Stimulated activated CD8-positive, alpha-beta memory T cell treated with anti-CD3 and anti-CD28 coated beads, Interleukin-4, amount 100 ng/mL, for 24 hours (primary cell): ENCODE measurements at places on chromosomes 3 and 15.
A peak's percentile ranks its signal among the peaks of the same experiment; 100 is the strongest.

GRCh38 chr15:80693682-80694610, 1.2 kb upstream of the ABHD17C start:
- no peak for DNase-seq

GRCh38 chr3:73592154-73593144, 32.3 kb downstream of the PDZRN3 start:
- DNase-seq, result no peak

DNA sequence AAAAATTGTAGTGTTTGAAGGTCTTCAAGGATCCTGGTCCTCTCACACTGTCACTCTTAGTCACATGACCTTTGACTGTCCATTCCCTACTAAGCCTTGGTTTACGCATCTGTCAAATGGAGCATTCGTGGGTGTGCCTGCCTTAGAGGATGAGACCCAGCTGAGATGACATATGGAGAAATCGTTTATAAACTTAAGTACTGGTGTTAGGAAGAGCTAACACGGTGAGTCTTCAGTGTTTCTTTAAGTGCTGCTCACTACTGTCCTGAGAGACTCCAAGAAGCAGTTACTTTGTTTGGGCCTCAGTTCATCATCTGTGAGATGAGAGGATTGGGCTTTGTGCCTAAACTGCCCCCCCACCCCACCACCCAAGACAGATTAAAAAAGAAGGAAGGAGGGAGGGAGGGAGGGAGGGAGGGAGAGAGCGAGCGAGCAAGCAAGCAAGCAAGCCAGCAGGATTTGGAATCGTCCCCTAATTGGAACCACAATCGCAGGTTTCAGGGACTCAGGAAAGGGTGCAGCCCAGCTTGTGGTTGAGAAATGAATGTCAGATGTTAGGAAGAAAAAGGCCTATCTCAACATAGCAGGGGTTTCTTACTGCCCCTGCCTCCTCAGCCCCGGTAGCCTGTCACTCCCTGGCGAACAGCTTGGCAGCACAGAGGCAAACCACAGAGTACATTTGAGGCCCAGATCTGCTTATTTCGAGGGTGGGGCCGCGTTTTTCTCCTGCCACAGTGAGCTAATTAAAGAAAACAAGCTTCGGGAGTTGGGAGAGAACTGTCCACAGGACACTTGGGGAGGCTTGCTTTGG, 32.7 kb downstream of the SMAD3 start:
- DNase-seq, result no peak

DNA sequence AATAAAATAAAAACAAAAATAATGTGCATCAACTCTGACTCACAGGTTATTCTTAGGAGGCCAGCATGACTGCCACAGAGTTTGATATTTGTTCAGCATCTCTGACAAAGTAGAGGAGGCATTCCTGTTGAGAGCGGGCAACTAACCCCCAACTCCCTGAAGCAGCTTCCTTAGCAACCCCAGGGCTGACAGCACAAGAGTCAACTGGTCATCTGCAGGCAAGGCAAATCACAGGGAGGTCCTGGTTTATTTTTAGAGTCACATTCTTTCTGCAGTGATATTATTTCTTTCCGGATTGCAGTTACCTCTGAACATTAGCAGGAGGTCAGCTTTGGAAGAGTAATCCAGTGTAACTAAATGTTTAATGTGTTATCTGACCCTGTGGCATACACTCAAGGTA, 273.0 kb downstream of the PLCL2 start:
- no peak for DNase-seq

DNA sequence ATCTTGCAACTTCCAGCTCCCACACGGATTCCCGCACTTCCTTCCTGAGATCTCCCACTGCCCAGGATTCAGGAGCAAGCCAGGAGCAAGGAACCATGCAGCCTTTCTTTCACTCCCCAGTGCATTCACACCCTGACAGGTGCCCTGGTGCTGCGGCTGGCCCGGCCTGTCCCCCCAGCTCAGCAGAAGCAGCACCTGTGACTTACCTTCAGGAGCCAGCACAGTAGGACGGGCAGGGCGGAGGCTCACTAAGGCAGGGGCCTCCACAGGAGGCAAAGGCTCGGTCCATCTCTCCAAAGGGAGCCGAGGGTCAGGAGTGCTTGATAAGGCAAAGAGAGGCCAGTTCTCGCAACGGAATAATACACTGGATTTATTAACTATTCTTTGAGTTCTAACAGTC, 4.8 kb downstream of the ANKRD63 start:
- DNase-seq, result no peak

GRCh38 chr15:55681631-55682030, 61.3 kb downstream of the PRTG start:
- DNase-seq, result no peak

DNA sequence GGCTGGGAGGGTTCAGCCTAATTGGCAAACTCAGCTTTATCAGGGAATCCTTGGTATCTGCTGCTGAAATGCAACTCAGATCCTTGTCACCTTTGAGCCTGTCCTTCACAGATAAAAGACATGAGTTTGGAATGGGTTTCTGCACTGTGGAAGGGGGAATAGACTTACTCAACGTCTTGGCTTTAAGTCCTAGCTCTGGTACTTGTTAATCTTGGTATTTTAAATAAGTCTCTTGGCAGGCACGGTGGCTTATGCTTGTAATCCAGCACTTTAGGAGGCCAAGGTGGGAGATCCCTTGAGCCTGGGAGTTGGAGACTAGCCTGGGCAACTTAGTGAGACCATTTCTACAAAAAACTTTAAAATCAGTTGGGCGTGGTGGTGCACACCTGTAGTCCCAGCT, 55.1 kb upstream of the ATOSA start:
- DNase-seq, result no peak

- no peak for DNase-seq
These were observed 156.0 kb downstream of the CACNA1D start for GRCh38 chr3:53650424-53650823.

DNA sequence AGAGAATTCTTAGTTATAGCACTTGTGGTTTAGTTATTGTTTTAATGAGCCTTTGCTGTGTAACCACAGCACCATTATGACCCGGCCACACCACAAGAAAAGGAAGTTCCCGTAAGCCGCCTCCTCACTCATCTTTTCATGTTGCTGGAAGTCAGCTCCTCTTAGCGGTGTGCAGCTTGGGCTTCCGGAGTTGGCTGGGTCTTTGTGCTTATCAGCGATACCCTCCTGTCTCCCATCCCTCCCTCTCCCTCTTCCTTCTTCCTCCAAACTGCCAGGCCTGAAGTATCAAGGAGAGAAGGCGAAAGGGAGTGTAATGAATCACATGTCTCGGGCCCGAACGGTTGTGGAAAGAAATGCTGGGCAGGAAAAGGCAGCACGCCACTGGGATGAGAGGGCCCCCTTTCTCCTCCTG, 353.5 kb downstream of the MCTP2 start:
- peak; percentile 22 for DNase-seq

DNA sequence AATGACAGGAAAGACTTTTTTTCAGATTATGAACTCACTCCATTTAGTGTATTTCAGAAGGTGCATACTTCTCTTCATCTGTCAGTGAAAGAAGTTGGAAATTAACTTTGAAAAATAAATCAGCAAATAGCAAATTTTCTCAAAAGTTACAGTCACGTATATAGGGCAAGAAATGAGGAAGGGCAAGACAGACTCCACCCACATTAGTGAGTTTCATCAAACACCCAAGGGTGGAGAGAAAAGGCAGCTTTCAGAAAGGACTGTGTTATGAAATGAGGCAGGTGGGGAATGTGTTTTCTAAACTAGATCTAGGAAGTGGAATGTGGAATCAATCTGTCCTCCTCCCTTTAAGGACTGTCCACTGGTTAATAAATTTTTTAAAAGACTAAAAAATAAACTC, 2.9 kb downstream of the SLC22A13 start:
- DNase-seq, result no peak

DNA sequence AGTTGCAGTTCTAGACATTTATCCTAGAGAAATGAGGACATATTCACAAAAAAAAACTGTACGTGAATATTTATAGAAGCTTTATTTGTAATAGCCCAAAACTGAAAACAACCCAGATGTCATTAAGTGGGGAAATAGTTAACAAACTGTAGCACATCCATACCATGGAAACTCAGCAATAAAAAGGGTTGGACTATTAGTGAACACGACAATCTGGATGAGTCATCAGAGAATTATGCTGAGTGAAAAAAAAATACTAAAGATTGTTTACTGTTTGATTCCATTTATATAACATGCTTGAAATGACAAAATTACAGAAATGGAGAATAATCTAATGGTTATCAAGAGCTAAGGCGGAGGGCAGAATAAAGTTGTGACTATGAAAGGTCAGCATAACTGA, 59.5 kb downstream of the CPA3 start:
- no peak for DNase-seq

- DNase-seq, result no peak
These were observed 307.2 kb upstream of the NDN start for GRCh38 chr15:23994273-23994672.

- DNase-seq, result no peak
These were observed 11.0 kb downstream of the SH3BP5 start for GRCh38 chr3:15321349-15321748.

GRCh38 chr3:171236265-171237008, 209.9 kb upstream of the SLC2A2 start:
- DNase-seq, result no peak

DNA sequence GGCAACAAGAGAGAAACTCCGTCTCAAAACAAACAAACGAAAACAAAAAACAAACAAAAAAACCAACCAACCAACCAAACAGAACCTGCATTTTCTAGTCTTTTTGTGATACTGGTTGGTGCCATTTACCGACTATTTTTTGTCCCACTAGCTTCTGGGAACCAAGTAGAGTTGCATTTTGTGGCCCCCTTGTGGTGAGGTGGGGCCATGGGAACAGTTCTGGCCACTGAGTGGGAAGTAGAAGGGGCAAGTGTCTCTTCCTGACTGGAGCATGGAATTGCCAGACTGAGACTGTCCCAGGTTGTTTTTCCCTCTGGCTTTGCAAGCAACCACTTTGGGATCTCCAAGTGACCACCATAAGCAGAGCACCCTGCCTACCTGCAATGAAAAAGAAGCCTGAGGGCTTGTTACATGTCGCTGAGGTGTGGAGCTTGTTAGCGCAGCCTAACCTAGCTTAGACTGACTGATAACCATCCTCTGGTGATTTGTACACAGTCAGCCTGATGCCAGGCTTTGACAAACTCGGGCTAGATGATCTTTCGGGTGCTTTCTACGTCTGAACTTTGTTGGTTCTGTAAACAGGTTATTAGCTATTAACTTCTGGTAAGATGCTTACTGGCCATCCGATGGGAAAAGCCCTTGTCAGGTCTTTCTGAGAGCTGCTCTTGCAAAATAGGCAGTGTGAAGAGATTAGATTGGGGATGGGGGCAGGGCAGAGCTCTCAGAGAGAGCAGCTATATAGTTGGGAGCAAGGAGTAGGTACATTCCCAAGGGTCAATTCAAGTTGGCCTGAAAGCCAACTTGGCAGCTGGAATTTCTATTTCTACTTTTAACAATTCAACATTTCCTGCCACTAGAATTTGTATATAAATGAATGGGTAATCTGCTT, 172.2 kb downstream of the SSR3 start:
- DNase-seq, result no peak

GRCh38 chr3:108130701-108131474, 40.1 kb upstream of the CD47 start:
- no peak for DNase-seq

GRCh38 chr3:149648525-149648924, 9.3 kb downstream of the WWTR1 start:
- DNase-seq, result no peak

GRCh38 chr15:59237924-59238331, 31.3 kb downstream of the LDHAL6B start:
- DNase-seq, result no peak

- no peak for DNase-seq
These were observed 722 bp downstream of the RBMS3 start for GRCh38 chr3:29281344-29282241.

DNA sequence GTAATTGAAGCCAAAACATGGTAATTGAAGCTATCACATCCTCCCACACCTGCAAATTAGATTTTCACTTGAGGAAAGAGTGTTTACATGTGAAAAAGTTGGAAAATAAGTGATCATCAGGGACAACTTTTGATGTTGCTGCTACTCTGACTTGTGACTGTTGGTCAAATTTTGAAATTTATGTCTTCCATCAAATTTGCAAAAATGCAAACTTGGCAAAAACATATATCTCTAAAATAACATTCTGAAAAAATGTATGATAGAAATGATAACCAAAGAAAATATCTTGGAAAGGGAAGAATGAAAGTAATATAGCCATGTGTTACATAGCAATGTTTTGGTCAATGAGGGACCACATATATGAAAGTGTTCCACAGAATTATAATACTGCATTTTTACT, 703.9 kb upstream of the SEMA6D start:
- DNase-seq, result no peak

DNA sequence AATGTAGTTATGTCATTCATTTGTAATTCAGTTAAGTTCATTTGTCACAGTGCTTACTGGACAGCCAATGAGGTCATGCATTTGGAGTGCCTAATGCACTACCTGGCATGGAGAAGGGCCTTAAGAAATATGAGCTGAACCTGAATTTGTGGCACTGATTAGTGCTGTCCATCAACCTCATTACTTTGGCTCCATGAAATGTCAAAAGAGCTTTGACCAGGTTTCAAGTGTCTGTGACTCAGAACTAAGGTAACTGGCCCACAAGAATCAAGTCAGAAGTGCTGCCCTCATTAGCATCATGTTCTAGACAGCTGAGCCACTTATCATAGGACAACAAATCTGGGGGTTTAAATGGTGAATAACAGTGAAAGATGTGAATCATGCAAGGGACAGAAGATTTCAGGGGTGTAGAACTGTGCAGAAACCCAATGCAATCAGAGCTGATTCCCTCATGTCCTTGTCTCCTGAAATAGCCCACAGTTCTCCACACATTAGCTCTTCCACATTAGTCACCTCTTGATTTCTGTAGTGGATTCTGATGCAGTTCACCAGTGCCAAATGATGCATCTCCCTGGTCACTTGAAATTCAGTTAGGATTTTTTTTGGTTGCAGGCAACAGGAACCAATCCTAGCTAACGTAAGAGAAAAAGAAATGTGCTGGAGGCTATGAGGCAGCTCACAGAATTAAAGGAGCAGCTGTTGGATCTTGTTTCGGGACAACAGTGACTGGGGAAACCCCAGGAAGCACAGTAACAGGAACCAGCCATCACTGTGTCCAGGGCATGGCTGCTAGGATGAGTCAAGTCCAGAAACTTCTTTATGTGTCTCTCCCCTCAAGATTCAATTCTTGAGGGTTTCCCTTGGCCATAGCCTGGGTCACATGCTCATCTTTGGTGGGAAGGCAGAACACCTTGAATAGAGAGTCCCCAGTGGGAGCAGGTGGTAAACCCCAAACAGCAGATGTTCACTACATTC, 38.7 kb downstream of the CHST2 start:
- no peak for DNase-seq

DNA sequence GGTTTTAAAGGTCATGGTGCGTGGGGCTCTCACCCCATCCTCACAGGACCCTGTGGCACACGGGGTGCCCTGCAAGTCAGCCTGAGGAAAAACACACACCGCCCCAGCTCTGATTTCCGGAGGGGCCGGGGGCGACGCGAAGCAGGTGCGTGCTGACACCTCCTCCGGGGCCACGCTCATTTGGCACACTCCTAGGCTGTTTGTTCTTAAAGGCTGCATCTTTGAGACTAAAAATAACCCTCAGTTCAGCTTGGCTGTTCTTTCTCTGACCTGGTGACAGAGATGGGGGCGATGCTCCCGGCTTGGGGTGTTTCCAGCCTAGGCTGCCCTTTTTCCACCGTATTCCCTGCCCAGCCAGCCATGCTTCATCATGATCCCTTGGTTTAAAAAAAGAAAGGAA, 141.5 kb upstream of the TPM1 start:
- DNase-seq, result no peak
